ENCODE measurements at places on chromosomes 3 and 15. TPM values are rescaled to one million over a fixed set of nuclear protein-coding genes. Genes with fewer than 3 reads are reported as not detected.

Gene ACAN
- total RNA-seq = 1.2 TPM

Gene MRAS
- total RNA-seq = 11.0 TPM

Gene ARPIN
- total RNA-seq = 14.2 TPM

Gene SPATA12
- total RNA-seq = 0.32 TPM

Gene CSPG4
- 0.18 TPM for total RNA-seq

Gene CNTN3
- not detected for total RNA-seq

Gene AQR
- 39.6 TPM for total RNA-seq

Gene DIS3L
- 33.6 TPM for total RNA-seq

Gene CALML4
- 8.6 TPM for total RNA-seq

Gene ISLR2
- 0.06 TPM for total RNA-seq

Gene FANCD2OS
- not detected for total RNA-seq

Gene GPR87
- total RNA-seq = 2.2 TPM

Data from A549 treated with dexamethasone at 1 μM for 4 hours (cell line).